ENCODE measurements at places on chromosomes 3 and 15. TPM values are rescaled to one million over a fixed set of nuclear protein-coding genes. Genes with fewer than 3 reads are reported as not detected.

FBXO40 gene
- under 0.01 TPM for total RNA-seq

SUCNR1 gene
- 0.94 TPM for total RNA-seq

KY gene
- under 0.01 TPM for total RNA-seq

DZIP1L gene
- 0.21 TPM for total RNA-seq

GRAMD1C gene
- 2.3 TPM for total RNA-seq

EXD1 gene
- not detected for total RNA-seq

SLC6A20 gene
- total RNA-seq = 0.10 TPM

CPN2 gene
- total RNA-seq = not detected

SLC28A2 gene
- total RNA-seq = not detected

IRAK2 gene
- total RNA-seq = 14.6 TPM

DAPK2 gene
- total RNA-seq = 2.2 TPM
